Stimulated activated CD8-positive, alpha-beta memory T cell treated with anti-CD3 and anti-CD28 coated beads, Interleukin-15, amount 100 ng/mL, for 1 hour (primary cell): ENCODE measurements at places on chromosomes 16 and 17.

- DNase-seq = no peak
These were observed 410.2 kb upstream of the PSMD7 start for GRCh38 chr16:73886426-73886825.

- DNase-seq = no peak
These were observed 69.5 kb upstream of the NOL11 start for GRCh38 chr17:67648032-67648905.

- DNase-seq = no peak
These were observed 63.0 kb upstream of the LRRC37A3 start for GRCh38 chr17:64982139-64982915.

GRCh38 chr17:76270770-76271668 lies 5.9 kb downstream of the UBALD2 start:
- no peak for DNase-seq

DNA sequence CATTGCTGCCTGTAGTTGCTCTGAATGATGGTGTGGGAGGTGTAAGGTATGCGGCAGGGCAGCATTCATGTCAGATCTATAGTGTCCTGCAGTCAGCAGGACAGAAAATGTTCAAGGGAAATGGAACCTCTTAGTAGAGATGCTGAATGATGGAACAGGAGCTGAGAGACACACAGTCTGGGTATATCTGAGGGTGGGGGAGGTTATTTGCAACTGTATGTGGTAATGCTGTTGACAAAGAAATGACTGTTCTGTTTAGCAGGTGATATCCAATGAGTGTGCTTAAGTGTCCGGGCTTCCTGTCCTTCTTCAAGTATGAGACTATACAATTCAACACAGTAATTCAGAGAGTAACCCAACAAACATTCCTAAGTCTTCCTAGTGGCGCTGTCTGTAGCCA lies 46.6 kb downstream of the STH start:
- DNase-seq = no peak

DNA sequence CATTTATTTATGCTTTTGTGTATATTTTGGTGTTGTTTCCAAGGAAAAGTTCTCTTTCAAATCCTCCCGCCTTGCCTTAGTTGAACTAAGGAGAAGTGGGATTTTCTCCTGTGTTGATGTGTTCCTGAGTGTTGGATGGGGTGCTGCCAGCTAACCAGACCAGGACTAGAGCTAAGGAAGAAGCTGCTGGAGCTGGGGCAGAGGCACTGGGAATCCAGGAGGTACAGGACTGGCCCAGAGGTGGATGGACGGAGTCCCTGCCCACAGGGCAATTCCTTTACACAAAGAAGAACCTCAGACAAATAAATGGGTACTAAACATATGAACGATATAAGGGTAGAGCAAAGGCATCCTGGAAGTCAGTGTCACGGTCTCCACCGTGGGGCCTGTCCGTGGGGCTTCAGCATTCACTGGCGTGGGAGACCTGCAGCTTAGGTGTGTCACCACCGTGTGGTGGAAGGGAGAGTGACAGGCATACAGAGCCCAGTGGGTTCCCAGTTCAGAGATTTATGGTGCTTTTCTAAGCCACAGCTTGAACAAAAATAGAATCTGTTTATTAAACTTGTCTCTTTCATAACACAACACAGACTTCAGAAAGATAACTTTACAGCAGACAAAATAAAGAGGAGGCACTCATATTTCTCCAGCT lies 270.7 kb downstream of the NTN1 start:
- no peak for DNase-seq

GRCh38 chr16:85733839-85734170 lies 17.1 kb downstream of the C16orf74 start:
- DNase-seq = no peak

DNA sequence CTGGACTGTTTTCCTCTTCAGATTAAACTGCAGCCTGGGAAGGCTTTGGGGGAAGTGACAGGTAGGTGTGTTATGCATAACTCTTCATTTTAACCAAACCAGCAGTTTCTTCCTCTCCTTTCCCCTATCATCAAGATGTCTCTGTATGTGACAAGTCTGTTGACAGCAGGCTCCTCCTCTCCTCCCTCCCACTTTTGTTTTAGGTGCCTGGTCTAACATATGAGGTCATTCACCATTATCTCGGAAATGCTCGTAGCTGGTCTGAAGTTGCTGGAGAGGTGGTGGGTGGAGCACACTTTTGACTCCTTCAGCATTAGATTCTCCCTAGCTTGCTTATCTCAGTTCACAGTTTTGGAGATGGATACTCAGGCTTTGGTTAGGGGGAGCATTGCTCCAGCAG lies 571.0 kb upstream of the EEF2KMT start:
- DNase-seq = no peak

DNA sequence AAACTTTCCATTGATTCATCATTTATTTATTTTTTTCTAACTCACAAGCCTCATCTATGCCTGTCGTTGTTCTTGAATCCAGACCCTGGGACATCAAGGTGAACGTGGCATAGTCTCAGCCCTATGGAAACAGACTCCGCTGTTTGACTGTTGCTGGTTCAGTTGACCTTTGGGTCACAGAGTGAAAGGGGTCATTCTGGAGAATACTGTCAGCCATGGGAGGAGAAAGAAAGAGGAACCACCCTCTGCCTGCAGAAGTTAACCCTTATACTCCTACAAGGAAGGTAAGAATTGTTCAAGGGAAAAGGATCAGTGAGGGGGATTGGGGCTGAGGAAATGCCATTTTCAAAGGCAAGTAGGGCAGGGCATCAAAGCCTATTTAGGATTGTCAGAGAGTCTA lies 387.6 kb upstream of the MAF start:
- DNase-seq = no peak

DNA sequence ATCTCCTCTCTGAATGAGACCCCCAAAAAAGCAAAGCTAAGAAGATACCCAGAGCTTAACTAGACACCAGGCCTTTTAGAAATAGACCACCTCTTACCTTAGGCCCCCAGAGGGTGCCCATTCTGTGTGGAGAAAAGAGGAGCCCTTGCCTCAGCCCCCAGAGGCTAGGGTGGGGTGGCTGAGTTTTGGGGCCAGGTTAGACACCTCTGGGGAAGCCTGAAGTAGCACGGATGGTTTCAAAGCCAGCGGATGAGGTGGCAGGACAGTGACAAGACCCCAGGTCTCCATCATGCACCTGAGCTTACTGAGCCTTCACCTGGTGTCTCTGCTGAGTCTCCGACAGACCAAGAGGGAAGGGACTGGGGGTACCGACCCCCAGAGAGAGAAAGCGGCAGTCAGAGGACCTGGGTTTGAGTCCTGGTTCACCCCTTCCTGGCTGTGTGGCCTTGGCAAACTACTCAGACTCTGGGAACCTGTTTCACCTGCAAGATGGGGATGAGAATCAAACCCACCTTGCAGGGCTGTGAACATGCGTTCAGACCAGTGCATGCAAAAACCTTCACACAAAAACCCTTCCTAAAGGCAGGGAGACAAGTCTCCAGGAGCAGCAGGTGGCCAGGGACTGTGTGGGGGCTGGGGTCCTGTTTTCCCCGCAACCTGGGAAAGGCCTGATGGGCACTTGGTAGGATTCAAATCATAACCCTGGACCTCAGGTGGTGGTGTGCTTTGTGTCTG lies 7.7 kb downstream of the SCGB1C2 start:
- DNase-seq = no peak

DNA sequence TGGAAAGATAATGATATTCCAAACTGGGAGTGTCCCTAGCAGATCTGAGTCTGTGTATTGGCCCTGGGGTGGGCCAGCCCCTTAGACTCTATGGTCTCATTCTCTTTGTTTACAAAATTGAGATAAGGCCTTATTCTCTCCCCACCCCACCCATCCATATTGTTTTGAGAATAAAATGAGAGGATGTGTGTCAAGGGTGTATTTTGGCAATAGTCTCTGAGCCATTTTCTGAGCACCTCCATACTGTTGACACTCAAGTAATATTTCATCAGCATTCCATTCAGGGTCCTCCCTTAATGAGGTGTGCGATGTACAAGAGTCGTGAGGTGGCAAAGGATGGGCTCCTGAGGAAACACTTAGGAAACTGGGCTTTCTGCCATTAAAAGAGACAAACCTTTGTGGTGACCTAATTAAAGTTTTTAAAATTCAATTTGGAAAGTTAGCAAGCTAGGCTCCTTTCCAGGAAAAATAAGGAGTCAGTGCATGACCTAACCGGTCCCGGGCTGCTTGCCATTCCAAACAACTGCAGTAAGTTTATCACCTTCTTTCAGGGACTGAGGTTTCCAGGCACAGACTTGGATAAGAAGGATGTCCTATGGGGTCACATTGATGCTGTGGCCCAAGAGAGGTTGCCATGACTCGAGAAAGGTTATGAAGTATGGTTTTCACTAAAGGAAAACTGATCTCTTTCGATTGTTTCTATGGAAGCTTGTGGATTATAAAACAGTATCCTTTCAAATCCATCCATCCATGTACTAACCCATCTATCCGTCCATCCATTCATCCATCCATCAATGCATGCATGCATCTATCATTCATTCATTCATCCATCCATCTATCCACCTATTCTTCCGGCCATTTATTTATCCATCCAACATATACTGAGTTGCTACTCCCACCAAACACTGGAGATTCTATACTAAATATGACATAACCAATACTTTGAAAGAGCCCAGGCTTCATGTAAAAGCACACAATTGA lies 443.3 kb downstream of the UTP18 start:
- no peak for DNase-seq

DNA sequence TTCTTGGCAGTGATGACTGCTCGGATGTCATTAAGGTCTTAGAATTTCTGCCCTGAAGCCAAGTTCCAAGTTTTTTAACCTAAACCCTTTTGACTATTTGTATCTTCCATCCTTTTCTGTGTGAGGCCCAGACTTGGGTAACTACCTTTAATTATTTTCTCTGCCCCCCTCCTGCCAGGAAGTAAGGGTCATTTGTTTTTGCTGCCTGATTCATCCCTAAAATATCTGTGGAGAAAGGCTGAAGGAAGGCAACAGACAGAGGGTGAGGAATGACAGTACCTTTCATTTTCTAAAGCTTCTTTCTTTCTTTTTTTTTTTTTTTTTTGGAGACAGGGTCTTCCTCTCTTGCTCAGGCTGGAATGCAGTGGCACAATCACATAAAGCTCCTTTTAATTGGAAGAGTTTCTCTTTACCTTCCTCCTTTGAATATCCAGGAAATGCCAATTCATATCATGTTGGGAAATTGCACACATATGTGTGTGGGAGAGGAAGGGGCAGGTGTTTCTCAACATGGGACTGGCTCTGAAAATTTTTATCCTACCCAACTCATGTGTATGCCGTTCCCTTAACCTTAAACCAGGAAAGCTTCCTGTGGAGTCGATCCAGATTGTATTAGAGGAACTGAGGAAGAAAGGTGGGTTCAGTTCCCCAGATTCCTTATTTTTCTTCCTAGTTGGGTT lies 957 bp downstream of the VPS25 start:
- no peak for DNase-seq

DNA sequence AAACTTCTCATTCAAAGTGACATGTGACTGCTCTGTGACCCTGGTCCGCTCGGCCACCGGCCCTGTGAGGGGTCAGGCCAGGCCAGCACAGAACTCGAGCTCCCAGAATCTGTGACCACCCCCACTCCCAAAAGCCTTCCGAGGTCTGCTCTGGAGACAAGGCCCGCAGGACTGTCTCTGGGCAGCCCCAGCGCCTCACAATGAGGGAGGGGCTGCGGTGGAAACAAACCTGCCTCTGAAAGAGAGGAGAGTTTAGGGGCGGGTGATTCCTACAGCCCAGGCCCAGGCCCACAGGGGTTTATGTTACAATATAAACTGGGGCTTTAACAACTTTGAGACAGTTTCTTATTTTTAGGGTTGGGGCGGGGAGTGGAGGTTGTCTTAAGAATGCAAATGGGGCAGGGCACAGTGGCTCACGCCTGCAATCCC lies 19.9 kb downstream of the IGFBP4 start:
- DNase-seq = no peak

DNA sequence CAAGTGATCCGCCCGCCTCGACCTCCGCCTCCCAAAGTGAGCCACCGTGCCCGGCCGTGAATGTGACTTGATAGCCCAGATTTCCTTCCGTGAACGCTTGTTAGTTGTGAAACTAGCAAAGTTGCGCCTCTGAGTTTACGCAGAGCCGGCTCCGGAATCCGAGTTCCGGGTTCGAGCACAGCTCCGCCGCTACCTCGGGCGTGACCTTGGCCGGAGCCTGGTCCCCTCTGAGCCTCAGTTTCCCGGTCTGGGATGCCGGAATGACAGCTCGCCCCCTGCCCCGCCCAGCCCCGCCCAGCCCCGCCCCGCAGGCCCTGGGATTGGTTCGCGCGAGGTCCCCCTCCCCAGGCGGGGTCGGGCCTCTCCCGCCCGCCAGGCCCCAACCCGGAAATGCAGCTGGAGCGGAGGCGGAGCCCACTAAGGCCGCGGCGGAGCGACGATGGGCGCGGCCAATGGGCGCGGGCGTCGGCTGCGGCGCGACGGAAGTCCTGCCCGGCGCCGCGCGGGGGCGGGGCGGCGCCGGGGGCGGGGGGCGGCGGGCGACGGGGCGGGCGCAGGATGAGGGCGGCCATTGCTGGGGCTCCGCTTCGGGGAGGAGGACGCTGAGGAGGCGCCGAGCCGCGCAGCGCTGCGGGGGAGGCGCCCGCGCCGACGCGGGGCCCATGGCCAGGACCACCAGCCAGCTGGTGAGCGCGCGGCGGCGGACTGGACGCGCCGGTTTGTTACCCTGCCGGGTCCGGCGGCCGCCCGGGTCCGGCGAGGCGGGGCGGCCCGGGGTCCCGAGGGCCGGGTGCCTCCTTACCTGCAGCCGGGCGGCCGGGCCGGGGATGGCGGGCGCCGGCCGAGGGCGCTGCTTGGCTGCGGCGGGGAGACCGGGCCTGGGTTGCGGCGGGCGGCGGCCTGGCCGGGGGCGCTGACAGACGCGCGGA lies at the start of gene PDPK1:
Gene PDPK1 (plus strand): TSS at position 571 of the 929 bp plus-strand sequence. CDS start 92 bp downstream, at position 663.
- peak; percentile 78 for DNase-seq

- DNase-seq = no peak
These were observed 31.2 kb downstream of the TOM1L2 start for GRCh38 chr17:17941015-17941414.

DNA sequence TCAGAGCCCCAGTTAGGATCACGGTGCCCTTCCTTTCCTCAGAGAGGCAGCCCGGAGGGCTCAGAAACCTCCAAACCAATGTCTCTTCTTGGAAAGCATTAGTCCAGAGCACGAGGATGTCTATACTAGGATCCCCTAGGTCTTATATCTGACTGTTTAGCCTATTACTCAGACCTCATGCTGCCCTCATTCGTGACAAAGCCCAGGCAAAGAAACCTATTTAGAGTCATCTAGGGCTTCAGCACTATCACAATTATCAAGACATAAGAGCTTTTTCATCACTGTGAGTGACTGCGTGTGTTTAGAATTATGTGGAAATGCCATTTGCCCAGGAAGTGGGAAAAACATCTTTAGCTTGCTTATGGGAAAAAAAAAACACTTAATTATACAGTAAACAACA lies 159.8 kb upstream of the NOL11 start:
- no peak for DNase-seq

GRCh38 chr16:15919331-15919730 lies 30.1 kb upstream of the ABCC1 start:
- no peak for DNase-seq

GRCh38 chr16:47999595-47999994 lies 156.2 kb downstream of the ABCC12 start:
- no peak for DNase-seq
